ENCODE measurements at places on chromosomes 5 and 9. TPM values are rescaled to one million over a fixed set of nuclear protein-coding genes. Genes with fewer than 3 reads are reported as not detected.

Gene PRSS3
- not detected for total RNA-seq

Gene ERGIC1
- 45.8 TPM for total RNA-seq

Gene STKLD1
- total RNA-seq: 2.1 TPM

DNA sequence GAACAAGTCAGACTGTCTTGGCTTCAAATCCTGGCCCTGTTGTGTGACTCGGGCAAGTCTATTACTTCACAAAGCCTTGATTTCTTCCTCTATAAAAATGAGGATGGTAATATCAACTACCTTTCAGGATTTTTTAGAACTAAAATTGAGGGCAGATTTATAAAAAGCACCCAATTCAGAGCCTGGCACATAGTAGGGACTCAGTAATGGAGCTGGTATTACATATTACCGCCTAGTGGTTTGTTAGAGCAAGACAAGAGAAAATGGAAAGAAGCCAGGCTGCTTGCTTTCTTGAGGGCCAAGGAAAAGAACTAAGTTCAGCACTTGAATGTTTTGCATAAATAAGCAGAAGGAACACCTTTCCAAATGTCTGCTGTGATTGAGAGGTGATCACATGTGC lies 19.4 kb downstream of the ZNF346 start:
- no peaks in the 10 kb centered on the region for H3K4me1 ChIP-seq
- no peak overlapping the region for H3K4me3 ChIP-seq
- H3K27ac ChIP-seq: no peak overlapping the region
- DNase-seq: no peak
- H3K36me3 ChIP-seq: peaks cover 37% of the 10 kb centered on the region

GRCh38 chr9:85978496-85978895 lies 37.5 kb downstream of the NAA35 start:
- peaks cover 25% of the 10 kb centered on the region for H3K36me3 ChIP-seq
- H3K27me3 ChIP-seq: no peaks in the 10 kb centered on the region
- DNase-seq: no peak
- no peak overlapping the region for H3K4me3 ChIP-seq

Measured in CD4-positive, alpha-beta memory T cell (primary cell).